Stimulated activated CD4-positive, alpha-beta T cell treated with anti-CD3 and anti-CD28 coated beads, Interleukin-2, amount 100 ng/mL, for 24 hours (primary cell): ENCODE measurements at places on chromosomes 7 and 10.

- no peak for DNase-seq
These were observed 5.8 kb upstream of the NKX2-3 start for GRCh38 chr10:99526861-99527504.

DNA sequence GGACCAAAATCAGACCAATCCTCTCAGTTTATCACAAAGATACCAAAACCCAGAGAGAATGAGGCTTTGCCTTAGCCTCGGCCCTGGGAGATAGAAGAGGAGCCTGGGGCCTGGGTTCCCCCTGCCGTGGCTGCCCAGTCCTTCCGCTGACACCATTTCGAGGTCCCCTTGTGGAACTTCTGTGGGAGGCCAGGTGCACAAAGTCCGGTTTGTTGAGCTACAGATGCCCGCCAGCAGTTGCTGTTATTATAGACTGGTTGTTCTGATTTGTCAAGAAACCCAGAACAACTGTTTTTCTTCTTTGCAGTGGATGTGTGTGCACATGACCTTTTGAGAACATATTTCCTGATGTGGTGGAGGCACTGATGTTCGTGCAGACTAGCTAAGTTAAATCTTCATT is 47.6 kb downstream of the CUX1 start:
- no peak for DNase-seq

- no peak for DNase-seq
These were observed 191.0 kb downstream of the EVX1 start for GRCh38 chr7:27433581-27433980.

- no peak for DNase-seq
These were observed 6.3 kb downstream of the HTRA1 start for GRCh38 chr10:122467701-122468100.

DNA sequence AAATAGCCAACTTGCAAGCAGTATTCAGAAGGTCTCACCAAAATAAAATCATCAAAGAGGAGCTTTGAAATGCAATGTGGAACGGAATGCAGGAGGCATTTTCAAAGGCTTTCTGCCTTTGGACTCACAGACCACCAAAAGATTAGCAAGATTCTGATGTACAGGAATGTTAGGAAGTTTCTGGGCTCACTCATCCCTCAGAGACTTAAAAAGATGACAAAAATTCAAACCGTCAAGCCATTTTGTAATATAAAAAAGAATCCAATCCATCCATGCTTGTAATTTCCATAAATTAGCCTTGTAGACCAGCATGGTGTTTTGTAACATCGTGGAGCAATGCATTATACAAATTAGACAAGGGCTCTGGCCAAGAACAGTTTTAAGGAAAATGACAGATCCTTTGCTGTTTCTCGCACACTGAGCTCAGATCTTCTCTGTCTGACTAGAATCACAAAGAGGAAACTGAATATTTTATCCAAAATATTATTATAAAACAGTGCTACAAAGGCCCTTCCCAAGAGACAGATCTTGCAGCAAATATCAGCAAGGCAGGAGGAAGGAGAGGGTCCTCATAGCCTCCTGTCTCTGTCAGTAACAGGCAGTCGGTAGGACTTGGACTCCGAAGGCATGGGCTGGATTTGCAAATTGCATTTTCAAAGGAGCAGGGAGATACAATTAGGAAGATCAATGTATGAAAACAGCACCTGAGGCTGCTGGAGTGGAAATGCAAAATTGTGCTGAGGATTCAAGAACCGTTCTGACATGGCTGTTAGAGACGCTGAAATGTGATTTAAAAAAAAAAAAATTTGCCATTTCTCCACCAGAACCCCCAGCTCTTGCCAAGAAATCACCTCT is 57.4 kb upstream of the NRP1 start:
- no peak for DNase-seq
